ENCODE measurements at places on chromosomes 13 and 19.

- no peak for DNase-seq
Observed at GRCh38 chr13:42384265-42384664, 112.3 kb downstream of the AKAP11 start.

GRCh38 chr13:74674720-74675119 is 540.5 kb upstream of the KLF12 start:
- no peak for DNase-seq

DNA sequence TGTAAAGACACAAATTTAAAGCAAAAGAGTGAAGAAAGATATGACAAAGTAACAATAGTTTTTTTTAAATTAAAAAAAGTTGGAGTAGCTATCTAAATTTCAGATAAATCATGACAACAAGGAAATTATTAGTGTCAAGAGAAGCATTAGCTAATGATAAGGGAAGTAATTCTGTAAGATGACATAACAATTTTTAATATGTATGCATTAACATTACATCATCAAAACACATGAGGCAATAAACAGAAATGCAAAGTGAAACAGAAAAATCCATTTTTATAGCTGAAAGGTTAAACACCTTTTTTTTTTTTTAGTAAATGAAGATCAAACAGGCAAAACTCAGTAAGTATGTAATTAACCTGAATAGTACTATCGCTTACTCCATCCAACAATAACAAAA is 804.9 kb upstream of the PRR20A start:
- DNase-seq, result no peak

GRCh38 chr13:49985129-49985528 is 11.7 kb upstream of the TRIM13 start:
- DNase-seq, result no peak

GRCh38 chr19:38274739-38275138 is 10.4 kb downstream of the SPINT2 start:
- no peak for DNase-seq

DNA sequence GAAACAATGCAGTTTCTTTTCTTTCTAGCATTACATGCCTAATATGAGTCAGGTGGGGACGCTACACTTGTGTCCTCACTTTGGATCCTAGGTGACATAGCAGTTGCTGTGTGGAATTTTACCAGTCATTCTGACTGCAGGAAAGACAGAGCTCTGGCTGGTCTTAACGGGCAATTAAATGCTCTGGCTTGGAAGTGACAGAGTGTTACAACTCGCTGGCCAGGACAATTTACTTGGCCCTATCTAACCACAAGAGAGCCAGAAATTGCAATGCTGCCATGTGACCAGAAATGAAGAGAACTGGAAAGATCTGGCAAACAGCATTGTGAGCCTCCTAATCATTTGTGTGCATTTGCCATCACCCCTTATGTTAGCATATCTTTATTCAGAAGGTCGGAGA is 351.1 kb downstream of the DCT start:
- no peak for DNase-seq

DNA sequence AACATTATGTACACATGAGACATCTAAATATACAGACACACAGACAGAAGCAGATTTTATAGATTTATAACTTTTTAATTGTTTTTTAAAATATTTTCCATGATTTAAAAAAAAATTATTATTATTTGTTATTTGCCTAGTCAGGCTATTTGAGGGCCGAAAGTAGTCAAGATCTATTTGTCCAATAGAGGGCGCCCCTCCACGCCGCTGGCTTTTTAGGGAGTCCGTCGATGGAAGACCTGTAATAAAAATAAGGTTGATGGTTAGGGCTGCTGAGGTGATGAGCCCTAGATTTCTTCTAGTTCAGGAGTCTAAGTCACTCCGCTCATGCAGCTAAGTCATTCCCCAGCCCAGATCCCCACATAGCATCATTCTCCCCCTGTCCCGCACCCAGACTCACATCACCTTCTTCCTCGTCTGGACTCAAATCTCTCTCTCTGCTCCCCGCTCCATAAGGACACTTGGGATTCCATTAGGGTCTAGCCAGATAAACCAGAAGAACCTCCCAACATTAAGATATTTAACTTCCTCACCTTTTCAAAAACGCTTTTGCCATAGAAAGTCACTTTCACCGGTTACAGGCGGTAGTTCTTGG is 33.9 kb upstream of the CEACAM21 start:
- DNase-seq, result peak; percentile 70

DNA sequence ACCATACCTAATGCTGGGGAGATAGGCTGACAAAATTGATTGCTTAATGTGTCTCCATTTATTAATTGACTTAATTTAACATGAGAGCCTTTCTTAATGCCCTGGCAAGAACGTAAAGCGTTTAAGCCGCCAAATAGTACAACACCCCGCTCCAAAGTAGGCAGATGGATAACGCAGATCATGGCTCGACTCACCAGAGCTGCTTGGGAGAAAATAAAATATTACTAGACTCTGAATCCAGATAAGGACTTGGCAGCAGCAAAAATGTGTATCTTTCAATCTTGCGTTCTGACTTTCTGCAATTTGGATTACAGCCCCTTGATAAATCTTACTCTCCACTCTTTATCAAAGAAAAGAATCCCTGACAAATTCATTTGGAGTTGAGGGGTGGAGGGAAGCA is 403 bp upstream of the SIAH3 start:
- no peak for DNase-seq

DNA sequence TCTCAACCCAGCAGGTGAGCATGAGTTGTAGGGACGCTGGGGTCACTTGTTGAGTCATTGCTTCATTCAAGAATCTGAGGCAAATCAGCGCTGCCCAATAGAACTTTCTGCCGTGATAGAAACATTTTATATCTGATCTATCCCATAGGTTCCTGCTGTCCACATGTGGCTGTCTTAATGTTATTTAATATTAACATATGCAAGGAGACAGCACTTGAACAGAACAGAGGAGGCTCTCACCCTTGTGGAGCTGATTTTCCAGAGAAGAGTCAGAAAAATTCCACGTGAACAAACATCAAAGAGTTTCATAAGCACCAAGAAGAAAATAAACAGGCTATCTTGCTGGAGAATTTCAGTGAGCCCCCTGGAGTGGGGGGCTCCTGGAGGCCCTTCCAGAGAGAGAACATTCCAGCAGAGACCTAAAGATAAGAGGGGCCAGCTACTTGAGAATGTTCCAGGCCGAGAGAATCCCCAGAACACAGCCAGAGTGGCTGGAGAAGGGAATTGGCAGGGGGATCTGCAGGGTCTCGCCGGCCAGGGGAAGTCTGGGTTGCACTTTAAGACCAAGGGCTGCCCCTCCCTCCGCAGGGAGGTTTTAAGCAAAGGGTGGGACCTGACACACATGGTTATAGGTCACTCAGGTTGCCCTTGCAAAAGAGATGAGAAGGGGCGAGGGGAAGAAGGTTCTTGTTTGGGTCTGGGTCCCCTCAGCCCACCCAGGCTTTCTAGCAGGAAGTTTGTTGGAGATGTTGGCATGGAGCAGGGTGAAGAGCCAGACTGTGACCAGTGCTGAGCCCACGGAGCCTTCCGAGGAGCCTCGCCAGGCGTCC is 135.7 kb downstream of the CRYL1 start:
- DNase-seq, result no peak

DNA sequence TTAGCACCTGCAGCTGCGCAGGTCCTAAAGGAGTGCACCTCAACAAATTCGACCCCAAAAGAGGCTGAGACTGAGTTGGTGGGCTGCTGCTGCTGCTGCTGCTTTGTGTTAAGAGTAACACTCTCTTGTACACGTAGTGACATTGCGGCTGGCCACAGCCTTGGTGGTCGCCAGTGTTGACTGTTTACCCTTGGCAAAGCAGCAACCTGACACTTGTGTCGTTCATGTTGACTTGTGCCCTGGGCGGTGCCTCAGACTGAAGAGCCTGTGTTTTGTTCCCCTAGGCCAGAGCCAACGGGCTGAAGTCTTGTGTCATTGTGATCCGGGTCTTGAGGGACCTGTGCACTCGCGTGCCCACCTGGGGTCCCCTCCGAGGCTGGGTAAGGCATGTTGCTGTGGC is 22.4 kb upstream of the QTRT1 start:
- DNase-seq, result no peak

DNA sequence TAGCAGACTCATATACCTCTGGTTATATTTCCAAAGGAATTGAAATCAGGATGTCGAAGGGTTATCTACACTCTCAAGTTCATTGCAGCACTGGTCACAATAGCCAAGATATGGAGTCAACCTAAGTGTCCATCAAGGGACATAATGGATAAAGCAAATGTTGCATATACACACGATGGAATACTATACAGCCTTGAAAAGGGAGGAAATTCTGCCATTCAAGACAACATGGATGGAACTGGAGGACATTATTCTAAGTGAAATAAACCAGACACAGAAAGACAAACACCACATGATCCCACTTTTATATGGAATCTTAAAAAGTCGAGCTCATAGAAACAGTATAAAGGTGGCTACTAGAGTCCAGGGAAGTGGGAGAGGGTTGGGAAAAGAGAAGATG is 13.6 kb upstream of the ERCC1 start:
- no peak for DNase-seq

- DNase-seq, result no peak
Observed at GRCh38 chr19:44747739-44748425, 626 bp upstream of the BCL3 start.

DNA sequence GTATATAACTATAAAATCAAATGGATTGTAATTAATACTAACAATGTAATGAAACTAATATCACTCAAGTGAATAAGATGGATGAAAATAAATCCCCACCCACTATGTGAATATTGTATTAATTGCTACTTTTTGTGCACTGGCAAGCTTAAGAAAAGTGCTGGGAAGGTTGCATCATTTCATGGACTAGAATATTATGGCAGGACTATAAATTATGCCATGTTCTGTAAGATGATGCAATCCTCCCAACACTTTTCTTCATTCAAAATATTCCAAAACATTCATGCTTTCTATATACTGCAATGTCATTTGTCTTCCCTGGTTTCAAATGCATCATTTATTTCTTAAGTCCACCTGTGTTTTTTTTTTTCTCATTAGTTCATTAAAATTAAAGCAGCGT is 457.6 kb upstream of the GPC6 start:
- DNase-seq, result no peak

DNA sequence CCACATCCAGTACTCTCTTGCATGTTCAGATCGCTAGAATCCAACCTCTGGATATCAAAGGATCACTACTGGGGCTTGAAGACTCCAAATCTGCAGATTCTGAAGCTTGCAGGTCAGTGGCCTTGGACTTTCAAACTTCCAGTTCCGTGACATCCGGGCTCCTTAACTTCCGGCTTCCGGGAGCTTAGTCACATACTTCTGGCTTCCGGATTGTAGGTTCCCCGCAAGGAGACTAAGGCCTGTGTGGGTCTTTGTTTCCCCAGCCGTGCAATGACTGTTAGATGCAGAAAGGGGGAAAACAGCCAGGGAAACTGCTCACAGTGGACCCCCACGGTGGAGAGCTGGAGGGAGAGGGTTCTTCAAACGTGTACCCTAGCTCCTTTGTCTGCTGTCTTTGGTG is 41.4 kb downstream of the ZNF333 start:
- DNase-seq, result no peak

- DNase-seq, result no peak
Observed at GRCh38 chr19:28487999-28488398, 725.0 kb downstream of the UQCRFS1 start.

DNA sequence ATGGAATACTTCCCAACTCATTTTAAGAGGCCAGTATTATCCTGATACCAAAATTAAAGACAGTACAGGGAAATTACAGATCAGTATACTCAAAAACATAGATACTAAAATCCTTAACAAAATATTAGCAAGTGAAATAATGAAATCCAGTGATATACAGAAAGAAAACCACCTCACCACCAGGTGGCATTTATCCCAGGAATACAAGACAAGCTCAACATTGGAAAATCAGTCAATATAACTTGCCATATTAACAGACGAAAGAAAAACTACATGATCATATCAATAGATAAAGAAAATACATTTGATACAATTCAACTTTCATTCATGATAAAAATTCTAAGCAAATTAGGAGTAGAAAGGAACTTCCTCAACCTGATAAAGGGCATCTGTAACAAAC is 6.7 kb upstream of the GNA15 start:
- no peak for DNase-seq

Data from stimulated activated CD8-positive, alpha-beta memory T cell treated with anti-CD3 and anti-CD28 coated beads, Interleukin-4, amount 100 ng/mL, for 1 hour (primary cell).